ENCODE measurements at places on chromosomes 12 and 14.
A peak's percentile ranks its signal among the peaks of the same experiment; 100 is the strongest.

DNA sequence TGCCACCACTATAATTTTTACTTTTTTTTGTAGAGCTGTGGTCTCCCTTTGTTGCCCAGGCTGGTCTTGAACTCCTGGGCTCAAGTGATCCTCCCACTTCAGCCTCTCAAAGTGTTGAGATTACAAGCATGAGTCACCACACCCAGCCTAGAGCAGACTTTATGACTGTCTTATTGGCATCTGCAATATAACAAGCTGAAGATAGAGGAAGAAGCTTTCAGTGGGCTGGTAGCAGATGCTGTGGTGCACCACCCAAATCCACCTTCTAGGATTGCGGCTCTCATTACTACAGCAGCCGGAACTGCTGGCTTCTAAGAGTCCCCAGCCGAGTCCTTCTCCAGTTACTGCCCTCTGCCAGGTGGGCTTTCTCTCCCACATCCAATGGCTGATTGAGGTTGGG, 7.6 kb upstream of the STK38L start:
- no peak for DNase-seq

DNA sequence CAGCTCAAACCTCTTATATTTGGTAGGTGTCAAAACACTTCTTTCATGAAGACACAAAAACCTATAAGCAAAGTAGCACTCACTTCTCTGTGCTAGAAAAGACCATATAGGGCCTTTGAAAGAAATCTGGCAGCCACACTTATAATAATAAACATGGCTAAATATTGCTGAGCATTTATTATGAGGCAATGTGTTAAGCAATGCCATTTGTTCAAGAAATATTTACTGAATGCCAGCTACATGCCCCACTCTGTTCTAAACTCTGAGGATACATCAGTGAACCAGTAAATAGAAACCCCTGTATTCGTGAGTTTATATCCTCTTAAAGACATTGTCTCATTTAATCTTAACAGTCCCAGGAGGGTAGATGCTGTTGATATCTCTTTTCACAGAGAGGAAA, 52.0 kb downstream of the RNFT2 start:
- no peak for DNase-seq

GRCh38 chr14:65096323-65097089, 5.8 kb downstream of the MAX start:
- DNase-seq = no peak

GRCh38 chr14:93017301-93017797, 94.4 kb downstream of the CHGA start:
- DNase-seq = no peak

DNA sequence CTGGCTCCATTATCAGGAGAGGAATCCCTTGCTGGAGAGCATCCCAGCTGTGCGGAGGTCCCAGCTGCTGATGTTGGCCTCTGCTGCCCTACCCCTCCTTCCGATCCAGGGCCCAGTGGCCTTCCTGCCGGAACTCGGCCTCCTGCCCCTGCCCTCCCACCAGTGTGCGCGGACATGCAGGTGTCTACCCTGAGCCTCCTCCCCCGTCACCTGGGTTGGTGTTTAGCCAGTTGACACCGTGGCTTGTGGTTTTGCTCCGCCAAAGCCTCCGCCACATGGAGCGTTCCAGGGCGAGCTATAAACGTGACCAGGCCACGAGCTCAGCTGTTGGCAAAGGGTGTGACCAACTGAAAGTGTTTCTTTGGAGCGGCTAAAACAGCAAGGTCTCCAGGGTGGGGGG, 1104.3 kb downstream of the BCL11B start:
- no peak for DNase-seq

GRCh38 chr12:46585854-46586621, 213.5 kb upstream of the SLC38A2 start:
- DNase-seq = no peak

DNA sequence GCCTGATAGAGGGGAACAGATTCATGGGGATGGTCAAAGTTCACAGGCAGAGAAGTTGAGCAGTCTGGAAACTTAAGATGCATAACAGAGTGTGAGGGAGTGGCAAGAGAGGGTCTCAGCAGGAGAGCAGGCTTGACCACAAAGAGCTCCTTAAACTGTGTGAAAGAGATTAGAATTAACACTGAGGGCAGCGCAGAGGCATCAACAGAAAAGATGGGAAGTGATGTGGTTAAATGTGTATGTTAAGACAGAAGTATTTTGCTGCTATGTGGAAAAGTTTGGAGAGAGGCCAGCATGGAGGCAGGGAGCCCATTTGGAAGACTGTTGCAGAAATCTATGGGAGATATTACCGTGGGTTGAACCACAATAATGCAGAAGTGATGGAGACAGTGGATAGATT, 122.7 kb upstream of the LMNTD1 start:
- DNase-seq = no peak

GRCh38 chr12:65263777-65264176, 14.7 kb upstream of the MSRB3 start:
- DNase-seq = no peak

- peak; percentile 48 for DNase-seq
These were observed 94.3 kb downstream of the GALNT8 start for GRCh38 chr12:4814485-4814884.

- no peak for DNase-seq
These were observed 79.0 kb downstream of the SCN8A start for GRCh38 chr12:51669996-51670395.
